Astrocyte of the cerebellum (primary cell): ENCODE measurements at places on chromosomes 11 and 22.

DNA sequence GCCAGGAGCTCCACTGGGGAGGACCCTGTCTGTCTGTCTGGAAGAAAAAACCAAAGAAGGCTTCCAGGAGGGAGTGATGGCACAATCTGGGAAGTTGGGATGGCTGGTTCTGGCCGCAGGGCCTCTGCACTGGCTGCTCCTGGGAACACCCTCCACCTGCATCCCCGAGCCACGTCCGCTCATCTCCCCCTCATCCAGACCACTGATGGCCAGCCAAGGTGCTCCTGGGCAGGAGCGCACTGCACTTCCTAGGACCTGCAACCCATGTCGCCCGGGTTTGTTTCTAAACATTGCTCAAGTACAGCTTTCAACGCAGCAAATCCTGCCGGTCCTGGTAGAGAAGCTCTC lies 4.9 kb upstream of the IFITM10 start:
- DNase-seq, result no peak

GRCh38 chr11:88179141-88179540 lies 3.9 kb upstream of the RAB38 start:
- peak; percentile 50 for DNase-seq

DNA sequence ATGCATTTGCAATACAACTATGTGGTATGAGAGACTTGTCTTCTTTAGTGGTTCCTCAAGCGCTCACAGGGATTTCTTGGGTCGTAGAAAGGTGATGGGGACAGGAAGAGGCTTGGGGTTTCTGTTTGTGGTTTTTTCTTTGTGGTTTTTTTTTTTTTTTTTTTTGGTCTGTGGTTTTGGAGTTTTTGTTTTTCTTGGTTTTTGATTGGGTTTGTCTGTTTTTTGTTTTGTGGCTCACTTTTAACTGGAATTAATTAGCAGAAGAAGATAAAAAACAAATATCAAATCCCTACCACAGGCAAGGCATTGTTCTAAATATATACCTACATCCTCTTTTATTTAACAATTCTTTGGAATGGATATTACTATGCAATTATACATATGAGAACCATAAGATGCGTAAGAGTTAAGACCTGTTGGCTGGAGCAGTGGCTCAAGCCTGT lies 5.5 kb downstream of the TTC28 start:
- peak; percentile 49 for DNase-seq

DNA sequence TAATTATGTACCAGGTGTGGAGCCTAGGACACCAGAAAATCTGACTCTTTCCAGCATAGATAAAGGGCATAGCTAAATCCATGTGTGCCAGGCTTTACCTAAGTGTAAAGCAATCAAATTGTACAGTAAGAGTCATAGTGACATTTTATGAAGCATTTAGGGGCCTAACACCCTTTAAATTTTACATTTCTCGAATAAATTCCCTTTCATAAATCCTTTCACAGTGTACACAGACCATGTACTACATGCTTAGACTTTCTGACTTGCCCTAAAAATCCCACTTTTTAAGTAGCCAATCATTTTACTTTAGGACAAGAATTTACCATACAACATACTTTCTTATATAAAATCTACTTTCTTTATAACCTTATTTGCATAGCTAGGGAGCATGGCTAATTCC lies 727.6 kb upstream of the LUZP2 start:
- no peak for DNase-seq

GRCh38 chr11:2477254-2477653 lies 32.4 kb downstream of the KCNQ1 start:
- no peak for DNase-seq

DNA sequence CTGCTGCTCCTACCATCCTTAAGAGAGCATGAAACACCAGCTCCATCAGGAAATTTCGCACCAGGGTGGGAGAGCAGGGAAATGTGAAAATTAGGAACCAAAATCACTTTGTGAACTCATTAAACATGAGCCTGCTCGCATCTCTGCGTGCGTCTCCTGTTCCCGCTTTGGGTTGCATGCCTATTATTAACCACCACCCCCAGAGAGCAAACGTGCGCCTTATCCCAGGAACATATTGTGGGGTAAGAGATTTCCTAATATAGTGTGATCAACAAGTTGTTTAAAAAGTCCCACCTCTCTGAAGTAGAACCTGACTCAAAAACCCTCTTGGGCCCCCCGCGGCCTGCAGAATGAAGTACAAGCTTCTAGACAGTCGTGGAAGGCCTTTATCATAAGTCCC lies 115.0 kb downstream of the TENM4 start:
- no peak for DNase-seq

DNA sequence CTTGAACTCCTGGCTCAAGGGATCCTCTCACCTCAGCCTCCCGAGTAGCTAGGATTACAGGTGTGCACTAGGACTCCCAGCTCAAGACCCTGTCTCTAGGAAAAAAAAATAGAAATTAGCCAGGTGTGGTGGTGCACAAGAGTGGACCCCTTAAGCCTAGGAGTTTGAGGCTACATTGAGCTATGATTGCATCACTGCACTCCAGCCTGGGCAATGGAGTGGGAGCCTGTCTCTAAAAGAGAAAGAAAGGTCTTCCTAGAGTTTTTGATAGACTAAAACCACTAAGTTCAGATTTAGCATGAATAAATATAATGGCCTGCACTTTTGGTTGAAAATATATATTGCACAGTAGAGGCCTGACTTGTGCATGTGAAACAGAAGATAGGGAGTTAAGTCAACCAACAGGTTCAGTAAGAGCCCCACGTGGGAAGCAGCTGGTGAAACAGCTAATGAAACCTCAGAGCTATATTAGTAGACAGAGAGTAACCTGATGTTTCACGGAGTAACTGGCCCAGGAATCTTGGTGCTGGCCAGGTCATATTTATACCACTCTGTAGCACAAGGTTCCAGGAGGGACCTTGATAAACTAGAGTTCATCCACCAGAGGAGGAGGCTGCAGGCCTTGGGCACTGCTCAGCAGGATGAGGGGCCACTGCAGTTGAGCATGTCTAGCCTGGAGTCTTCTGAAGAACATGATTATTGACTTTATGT lies 4.6 kb upstream of the MICAL3 start:
- no peak for DNase-seq

DNA sequence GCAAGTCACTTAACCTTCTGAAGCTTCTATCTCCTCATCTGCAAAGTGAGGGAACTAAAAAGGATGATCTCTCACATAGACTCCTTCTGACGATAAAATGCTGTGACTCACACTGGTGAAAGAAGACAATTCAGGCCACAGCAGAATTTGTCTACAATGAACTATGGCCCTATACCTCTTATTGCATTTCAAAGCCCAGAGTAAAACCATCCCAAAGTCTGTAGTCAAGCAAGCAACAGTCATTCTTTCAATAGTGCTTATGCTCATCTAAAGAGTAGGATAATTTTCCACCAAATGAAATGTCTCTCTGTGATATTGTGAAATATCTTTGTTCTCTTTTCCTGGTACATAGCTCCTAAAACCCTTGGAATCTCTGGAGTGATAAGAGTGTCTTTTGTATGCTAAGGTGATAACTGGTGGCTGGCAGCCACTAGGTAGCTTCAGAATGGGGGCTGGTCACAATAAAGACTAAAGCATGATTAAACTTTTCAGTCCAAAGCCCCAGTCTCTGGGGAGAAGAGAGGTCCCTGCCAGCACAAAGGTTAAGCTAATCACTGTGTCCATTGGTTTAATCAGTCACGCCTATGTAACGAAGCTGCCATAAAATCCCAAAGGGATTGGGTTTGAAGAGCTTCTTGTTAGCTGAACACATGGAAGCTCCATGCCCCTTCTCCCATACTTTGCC lies 30.8 kb downstream of the SYTL2 start:
- DNase-seq, result no peak

GRCh38 chr11:10267821-10268220 lies 26.2 kb downstream of the SBF2 start:
- DNase-seq, result no peak

GRCh38 chr22:28795932-28796856 lies 4.2 kb downstream of the XBP1 start:
- DNase-seq, result no peak

DNA sequence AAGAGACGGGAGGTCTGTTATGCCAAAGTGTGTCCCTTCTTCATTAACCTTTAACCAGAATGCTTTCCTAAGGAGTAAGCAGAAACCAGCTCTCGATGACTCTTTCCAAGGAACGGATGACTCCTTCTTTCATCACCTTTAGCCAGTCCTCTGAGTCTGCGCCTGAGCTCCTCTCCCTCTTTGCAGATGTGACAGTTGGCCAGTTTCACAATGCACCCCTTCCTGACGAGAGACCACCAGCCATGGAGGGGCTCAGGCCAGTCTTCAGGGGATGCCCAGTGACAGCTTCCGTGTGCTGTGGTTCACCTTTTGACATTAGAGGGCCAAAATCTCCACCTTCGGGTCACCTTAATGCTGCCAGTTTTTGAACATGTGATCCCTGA lies 826.1 kb downstream of the TBC1D22A start:
- DNase-seq, result no peak

DNA sequence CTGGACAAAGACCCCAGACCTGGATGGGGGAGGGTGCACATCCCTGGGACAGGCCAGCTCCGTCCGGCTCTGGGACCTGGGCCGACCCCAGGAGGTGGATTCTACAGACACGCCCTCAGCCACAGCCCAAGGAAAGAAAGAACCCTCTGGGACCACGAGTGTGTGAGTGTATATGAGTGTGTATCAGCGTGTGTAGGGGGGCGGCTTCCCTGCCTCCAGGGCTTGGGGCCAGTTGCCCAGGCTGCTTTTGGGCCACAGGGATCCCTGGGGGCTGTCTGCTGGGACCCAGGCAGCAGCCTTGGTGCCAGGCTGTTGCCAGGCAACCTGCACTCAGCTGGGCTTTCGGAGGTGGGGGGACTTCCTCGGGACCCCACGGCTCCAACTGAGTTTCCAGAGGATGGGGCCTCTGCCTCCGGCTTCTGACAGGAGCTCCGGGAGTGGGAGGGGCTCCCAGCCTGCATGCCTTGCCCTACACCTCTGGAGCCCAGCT lies 8.9 kb downstream of the DUSP8 start:
- no peak for DNase-seq

GRCh38 chr11:74170694-74171629 lies at the start of the genes C2CD3 and PPME1:
Gene C2CD3 (minus strand): TSS chr11:74171002. CDS start chr11:74170792, 210 bp downstream.
Gene PPME1 (plus strand): TSS chr11:74171289. CDS start chr11:74171422, 133 bp downstream.
- DNase-seq, result peak; percentile 99

DNA sequence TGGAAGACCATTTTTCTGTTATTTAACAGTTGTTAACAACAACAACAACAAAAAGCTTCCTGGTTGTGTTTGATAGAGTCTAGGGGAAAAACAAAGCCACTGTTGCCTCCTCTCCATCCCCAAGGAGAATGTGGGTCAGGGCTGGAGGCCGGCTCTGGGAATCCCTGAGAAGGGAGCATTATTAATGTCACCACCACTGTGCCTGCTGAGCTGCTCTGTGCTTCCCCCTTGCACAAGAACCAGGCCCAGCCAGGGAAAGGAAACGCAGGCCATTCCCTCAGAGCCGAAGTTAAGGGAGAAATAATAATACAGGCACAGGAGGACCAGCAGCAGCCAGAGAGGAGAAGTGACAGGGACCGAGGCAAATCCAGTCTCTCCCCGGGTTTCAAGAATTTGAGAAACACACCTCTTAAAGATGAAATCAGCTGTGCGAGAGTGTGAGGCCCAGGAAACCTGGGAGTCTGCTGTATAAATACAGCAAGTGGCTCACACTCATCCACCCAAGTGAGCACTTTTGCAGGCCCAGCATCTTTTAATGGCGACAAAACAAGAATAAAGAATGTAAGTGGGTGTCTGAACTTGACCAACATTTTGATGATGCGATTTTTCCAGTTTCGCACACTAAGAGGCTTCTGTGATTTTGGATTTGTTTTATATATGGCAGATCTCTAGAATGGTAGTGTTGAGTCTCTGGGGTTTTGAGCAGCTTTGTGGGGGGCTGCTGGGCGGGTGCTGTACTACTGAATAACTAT lies 539.2 kb downstream of the NTM start:
- DNase-seq, result no peak

DNA sequence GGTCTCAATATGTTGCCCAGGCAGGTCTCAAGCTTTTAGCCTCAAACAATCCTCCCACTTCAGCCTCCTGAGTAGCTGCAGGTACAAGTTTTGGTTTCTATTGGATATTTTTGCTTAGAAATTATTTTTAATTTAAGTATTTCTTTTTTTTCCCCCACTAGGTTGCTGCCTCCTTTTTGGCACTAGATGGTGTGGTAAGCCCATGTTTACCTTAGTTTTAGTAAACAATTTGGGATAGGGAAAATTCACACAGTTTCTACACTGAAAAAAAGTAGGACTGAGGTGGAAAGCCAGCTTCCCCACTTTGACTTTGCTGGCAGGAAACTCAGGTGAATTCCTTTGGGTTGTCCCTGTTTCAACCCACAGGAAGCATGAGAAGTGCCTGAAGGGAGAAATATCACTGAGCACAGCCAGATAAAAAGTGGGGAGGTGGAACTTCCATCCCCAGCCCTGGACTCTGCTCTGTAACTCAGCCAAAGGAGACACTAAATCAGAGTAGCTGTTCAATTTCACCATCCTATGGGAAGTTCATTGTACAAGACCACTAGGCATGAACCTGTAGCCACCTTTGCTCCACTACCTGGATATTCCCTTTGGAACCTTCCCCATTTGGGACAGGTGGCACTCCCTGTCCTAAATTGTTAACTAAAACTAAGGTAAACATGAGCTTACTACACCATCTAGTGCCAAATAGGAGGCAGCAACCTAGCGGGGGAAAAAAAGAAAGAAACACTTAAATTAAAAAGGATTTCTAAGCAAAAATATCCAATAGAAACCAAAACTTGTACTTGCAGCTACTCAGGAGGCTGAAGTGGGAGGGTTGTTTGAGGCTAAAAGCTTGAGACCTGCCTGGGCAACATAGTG lies 154.4 kb upstream of the FAT3 start:
- no peak for DNase-seq

DNA sequence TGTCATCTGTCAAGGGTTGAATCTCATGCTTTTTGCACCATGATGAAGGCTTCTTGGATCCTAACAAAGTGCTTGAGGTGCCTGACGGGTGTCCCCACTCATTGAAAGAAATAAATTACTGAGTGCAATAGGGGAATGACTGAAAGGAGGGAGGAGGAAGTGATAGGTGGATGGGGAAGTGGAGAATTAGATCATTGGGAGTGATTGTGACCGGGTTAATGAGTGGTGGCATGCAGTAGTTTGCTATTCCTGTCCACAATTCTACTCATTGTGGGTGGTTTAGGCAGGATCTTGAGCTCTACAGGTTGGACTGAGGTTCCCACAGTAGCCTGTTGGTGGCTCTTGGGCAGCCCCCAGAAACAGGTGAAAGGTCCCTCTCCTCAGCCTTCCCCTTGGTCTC lies 44.3 kb downstream of the THAP12 start:
- no peak for DNase-seq
